ENCODE measurements at places on chromosomes 16 and 17.

DNA sequence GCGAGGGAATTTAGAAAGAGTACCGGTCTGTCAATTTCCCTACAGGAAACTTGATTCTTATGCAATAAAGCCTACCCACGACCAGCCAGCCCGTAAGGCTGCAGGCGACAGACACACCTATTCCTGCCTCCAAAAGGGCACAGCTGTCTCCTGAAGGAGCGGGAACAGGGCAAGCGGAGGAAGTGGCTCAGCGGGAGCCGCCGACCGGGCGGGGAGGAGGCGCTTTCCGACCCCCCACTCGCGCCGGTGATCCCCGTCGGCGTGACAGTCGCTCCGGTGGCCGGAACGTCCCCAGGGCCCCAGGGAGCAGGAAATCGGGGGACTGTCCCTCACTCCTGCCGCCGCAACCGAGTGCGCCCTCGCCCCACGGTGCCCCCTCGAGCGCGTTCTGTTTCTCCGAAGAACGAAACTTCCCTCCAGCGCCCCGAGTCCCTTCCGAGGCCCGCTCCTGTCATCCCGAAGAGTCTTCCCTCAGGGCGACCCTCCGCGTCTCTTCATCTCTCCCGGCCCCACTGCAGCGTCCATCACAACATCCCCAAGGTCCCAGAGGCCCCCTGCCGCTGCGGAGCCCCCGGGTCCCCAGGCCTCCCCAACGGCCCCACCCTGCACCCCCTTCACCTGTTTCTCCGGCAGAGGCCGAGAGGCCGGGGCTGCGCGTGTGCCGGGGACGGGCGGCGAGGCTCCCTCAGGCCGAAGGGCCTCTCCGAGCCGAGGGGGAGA is 421 bp downstream of the STAT3 start:
- peak; percentile 35 for DNase-seq

DNA sequence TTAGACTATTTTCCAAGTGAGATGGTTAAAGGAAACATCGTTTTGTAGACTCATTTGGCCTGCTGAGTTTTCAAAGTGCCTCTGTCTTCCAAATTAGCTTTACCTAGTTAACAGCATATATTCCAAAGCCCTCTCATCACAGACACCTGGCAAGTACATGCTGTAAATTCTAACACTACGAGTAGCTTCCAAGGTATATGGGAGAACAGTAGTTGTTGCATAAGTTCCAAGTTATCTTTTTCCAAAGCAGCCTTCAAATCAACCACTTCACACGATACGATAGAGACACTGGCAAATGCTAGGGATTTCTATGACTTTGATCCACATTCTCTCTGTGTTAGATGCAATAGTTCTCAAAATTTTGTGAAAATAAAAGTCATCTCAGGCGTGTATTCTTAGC is 299.3 kb downstream of the CNTNAP4 start:
- DNase-seq = no peak

GRCh38 chr17:41211845-41212466 is 14.5 kb upstream of the KRTAP9-2 start:
- DNase-seq = peak; percentile 58

GRCh38 chr17:78337244-78338109 is 22.4 kb downstream of the SOCS3 start:
- DNase-seq = peak; percentile 68

DNA sequence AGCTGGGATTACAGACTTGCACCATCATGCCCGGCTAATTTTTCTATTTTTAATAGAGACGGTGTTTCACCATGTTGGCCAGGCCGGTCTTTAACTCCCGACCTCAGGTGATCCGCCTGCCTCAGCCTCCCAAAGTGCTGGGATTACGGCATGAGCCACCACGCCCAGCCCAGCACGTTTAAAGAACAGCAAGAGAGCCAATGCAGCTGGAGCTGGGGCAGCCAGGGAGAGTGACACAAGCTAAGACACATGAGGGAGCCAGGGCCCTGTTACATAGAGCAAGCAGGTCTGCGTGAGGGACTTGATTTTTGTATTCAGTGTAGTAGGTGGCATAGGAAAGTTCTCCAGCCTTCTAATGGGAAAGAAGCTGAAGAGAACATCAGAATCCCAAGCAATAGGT is 21.7 kb upstream of the GOSR2 start:
- no peak for DNase-seq

- no peak for DNase-seq
Observed at GRCh38 chr17:46875849-46876352, 24.5 kb downstream of the WNT9B start.

- DNase-seq = peak; percentile 80
Observed at GRCh38 chr16:80174416-80174815, 366.4 kb upstream of the DYNLRB2 start.

Data from GM03348 (cell line).